Activated naive CD4-positive, alpha-beta T cell treated with Interleukin-2 at 50 U/mL for 16 hours (primary cell): ENCODE measurements at places on chromosomes 12 and 14.

- DNase-seq = peak; percentile 52
Measured at GRCh38 chr12:53190108-53190729, 9.5 kb upstream of the CSAD start.

DNA sequence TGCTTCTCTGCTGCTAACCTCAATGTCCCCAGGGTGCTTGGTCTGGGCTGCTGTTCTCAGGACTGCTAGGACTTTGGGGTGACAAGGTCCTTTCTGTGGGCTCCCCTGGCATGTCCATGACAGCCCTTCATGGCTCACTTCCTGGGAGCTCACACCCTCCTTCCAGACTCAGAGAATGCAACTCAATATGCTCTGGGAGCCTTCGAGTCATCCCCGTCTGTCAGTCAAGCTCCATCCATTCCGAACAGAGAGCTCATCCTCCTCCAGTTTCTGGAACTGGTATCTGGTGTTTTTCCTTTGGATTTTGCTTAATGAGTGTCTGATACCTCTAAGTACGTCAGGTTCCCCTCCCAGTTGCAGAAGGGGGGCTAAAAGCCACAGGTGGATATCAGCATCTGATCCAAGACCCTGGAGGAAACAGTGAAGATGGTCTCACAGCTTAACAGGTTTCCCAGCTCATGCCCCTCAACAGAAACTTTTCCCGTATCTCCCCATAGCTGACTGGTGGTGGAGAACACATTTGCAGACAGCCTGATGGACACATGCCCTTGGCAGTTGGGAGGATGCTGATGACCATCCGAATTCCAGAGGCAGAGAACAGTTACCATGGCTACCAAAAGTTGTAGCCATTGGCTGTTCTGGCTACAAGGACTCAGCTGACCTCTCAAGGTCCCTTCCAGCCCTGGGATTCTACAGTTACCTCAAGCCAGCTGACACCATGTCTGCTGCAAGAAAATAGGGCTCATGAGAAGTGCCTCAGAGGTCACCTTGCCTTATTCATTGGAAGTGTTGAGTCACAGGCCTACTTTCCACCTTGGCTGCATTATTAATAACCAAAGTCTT lies 9.5 kb upstream of the RAB35 start:
- DNase-seq = no peak

DNA sequence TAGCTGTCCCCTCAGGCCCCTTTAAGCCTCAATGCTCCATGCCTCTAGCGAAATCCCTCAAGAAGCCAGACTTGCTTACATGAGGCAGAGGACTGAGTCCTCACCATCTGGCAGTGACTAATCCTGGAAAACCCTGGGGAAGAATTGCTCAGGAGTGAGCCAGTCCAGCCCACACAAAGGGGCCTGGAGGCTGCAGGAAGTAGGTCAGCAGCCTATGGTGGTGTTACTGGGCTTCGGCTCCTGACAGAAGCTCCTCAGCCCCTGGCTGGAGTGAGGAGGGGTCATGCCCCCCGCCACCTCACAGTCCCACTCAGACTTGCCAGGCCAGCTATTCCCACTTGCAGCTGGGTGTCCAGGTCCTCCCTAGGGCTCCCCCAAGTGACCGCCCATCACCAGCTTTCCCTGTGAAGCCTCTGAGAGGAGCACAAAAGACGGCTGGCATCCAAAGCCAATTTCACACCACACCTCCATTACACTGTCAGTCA lies 250.5 kb downstream of the DPF3 start:
- no peak for DNase-seq

- DNase-seq = no peak
Measured at GRCh38 chr12:53200107-53200457, 7.0 kb downstream of the ITGB7 start.

- DNase-seq = no peak
Measured at GRCh38 chr12:21823581-21823980, 49.1 kb upstream of the KCNJ8 start.

DNA sequence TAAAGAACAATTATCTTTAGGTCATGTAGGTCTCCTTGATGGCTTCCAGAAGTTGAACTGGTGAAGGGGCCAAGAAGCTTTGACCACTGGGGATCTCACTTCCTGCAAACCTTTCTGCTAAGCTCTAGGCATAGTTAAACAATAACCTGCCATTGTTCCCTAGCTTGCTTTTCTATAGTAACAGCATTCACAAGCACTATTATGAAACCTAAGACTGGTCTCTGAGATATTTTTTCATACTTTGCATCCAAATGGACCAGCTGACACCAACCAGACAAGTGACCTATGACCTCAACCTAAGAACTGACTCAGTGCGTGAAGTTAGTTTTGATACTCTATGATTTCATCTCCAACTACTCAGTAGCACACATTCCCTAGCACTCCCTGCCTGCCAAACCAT lies 129.1 kb downstream of the PTPRB start:
- no peak for DNase-seq
